ENCODE measurements at places on chromosomes 5 and 9.

- no peak for DNase-seq
These were observed 27.4 kb downstream of the PDE6A start for GRCh38 chr5:149917073-149917676.

DNA sequence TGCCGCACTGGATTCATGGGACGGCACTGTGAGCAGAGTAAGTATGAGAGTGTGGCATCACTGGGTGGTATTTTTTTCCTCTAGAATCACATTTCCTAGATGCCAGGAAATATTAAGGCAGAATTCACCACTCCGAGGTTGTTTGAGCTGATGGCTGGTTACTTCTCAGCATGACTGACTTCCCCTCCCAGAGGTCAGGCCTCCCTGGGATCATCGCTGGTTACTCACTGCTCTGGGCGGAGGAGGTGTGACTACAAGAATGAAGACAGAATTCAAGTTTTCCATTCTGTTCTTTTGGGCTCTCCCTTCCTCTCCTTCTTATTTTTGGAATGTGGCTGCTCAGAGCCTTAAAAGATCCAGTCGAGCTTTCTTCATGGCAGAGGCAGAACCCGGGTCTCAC is 76.6 kb upstream of the PRRC1 start:
- DNase-seq = no peak

- DNase-seq = no peak
These were observed 11.0 kb downstream of the PRDM12 start for GRCh38 chr9:130675396-130675795.

DNA sequence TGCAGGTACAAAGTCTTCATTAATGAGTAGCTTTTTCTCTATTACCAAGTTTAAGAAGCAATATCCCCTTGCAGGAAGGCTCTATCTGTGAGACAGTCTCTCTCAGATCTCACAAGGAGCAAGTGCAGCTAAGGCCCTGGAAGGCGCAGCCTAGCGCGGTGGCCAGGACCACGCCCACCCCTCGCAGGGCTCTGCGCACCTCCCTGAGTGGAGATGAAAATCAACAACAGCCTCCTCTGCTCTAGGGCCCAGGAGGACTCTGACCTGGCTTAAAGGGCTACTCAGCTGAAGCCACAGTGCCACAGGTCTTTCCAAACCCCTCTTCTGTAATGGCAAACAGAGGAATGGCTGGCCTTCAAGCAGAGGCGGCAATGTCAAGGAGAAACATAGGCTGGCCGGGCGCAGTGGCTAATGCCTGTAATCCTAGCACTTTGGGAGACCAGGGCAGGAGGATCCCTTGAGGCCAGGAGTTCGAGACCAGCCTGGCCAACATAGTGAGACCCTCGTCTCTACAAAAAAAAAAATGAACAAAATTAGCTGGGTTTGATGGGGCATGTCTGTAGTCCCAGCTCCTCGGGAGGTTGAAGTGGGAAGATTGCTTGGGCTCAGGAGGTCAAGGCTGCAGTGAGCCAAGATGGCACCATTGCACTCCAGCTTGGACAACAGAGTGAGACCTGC is 11.9 kb downstream of the SEC16A start:
- no peak for DNase-seq

DNA sequence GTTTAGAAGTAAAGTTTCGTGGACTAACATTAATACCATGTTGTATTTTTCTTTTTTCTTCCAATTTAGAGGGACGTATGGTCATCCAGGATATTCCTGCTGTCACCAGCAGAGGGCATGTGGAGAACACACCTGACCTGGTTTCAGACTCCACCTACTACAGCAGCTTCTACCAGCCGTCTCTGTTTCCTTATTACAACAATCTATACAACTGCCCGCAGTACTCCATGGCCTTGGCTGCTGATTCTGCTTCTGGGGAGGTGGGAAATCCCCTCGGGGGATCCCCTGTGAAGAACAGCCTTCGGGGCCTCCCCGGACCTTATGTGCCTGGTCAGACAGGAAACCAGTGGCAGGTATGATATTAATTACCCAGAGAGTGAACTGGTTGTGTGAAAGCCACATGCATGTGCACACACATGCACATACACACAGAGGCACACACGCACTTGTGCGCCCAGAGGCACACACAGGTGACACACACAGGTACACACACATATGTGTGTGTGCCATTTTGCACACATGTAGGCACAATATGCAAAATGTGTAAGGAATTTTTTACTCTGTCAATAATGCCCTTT is 52.4 kb downstream of the DMRT1 start:
- peak; percentile 3 for DNase-seq

GRCh38 chr5:136242136-136242535 is 49.2 kb upstream of the SMIM32 start:
- DNase-seq = no peak

DNA sequence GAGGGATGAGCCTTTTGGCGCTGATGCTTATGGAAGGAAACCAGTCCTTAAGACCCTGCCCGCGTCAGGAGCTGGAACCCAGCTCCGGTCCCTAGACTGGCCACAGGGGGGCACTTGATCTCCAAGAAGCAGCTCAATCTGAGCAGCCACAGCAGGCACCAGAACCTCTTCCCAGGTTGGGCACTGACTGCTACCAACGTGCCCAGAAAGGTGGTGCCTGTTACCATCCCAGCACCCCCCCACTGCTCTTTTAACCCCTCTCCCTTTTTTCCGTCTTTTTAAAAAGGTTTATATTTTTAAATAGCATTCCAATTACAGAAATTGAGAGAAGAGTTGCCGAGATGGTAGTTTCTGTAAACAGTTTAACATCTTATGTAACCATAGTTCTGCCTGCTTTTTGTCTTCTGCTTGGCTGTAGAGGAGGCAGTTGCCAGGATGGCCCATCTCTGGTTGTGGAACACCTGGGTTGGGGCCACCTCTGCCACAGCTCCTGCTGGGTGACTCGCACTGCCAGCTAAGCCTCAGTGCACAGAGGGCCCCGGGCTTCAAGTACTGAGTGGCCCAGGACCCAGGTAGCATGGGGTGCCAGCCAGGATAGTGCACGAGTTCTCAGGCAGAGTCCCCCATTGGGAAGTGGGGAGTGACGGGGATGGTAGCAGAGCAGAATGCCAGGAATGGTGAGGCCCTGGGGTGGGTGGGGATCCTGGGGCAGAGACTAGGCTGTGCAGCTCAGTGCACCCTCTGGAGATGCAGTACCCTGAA is 62.8 kb downstream of the PFDN1 start:
- peak; percentile 61 for DNase-seq

- DNase-seq = no peak
These were observed 215.4 kb downstream of the GLIS3 start for GRCh38 chr9:4084435-4084818.
